ENCODE measurements at places on chromosomes 3 and 15. TPM values are rescaled to one million over a fixed set of nuclear protein-coding genes. Genes with fewer than 3 reads are reported as not detected.

DNA sequence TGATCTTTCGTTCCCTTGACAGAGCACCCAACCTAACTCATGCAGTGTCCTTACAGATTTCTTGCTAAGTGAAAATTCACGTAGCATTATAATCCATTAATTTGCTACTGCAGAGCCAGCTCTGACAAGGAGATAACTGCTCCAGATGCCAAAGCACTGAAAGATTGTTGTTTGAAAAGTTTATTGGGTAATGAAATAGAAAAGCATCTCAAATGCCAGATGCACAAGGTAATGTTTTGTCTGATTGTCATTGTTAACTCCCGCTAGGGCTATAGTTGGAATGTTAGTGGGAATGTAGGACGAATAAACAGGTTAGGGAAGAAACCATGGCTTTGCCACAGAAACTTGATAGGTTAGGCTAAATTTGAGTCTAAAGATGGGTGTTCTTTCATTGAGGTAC is 20.2 kb upstream of the SLC2A2 start:
- no peaks in the 10 kb centered on the region for H3K4me1 ChIP-seq
- H3K36me3 ChIP-seq, result no peaks in the 10 kb centered on the region
- peaks cover 16% of the 10 kb centered on the region for H3K27me3 ChIP-seq
- no peak for DNase-seq
- no peak overlapping the region for H3K4me3 ChIP-seq

GRCh38 chr3:63034101-63034500 is 158.9 kb upstream of the CADPS start:
- H3K4me3 ChIP-seq, result no peak overlapping the region
- no peak overlapping the region for H3K27ac ChIP-seq

Gene LSAMP
- total RNA-seq, result 16.8 TPM

GRCh38 chr3:174958671-174959328 is 99.7 kb downstream of the NAALADL2 start:
- peak; percentile 19 for DNase-seq
- H3K27me3 ChIP-seq, result no peaks in the 10 kb centered on the region
- H3K36me3 ChIP-seq, result no peaks in the 10 kb centered on the region
- H3K4me3 ChIP-seq, result no peak overlapping the region
- H3K27ac ChIP-seq, result no peak overlapping the region

DNA sequence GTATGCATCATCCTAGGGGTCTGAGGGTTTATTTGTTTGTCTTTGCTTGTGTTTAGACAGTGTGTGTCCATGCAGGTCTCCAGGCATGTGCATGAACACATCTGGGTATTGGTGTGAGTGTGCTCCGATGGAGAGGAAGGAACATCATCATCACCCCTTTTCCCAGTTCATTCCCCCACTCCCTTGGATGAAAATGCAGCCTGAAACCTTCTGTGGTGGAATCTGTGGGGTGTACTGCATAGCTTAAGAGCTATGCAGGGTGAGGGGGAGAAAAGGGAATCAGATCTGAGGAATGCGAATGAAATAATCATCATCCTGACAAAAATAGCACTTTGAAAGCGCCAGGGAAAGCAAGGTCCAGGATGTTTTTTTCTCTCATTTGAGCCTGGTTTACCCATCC is 520.1 kb downstream of the NTRK3 start:
- no peaks in the 10 kb centered on the region for H3K4me1 ChIP-seq
- no peaks in the 10 kb centered on the region for H3K36me3 ChIP-seq
- no peak for DNase-seq
- H3K27ac ChIP-seq, result no peak overlapping the region
- H3K4me3 ChIP-seq, result no peak overlapping the region

GRCh38 chr3:126208606-126209256 is 28.3 kb upstream of the ALDH1L1 start:
- no peaks in the 10 kb centered on the region for H3K27me3 ChIP-seq
- H3K27ac ChIP-seq, result no peak overlapping the region
- peak; percentile 59 for DNase-seq
- peaks cover 9% of the 10 kb centered on the region for H3K4me1 ChIP-seq

Data from lung (tissue), 17 donors.